ENCODE measurements at places on chromosomes 7 and 10.
A peak's percentile ranks its signal among the peaks of the same experiment; 100 is the strongest.

GRCh38 chr7:8015100-8015745, 46.6 kb downstream of the GLCCI1 start:
- no peak for DNase-seq

DNA sequence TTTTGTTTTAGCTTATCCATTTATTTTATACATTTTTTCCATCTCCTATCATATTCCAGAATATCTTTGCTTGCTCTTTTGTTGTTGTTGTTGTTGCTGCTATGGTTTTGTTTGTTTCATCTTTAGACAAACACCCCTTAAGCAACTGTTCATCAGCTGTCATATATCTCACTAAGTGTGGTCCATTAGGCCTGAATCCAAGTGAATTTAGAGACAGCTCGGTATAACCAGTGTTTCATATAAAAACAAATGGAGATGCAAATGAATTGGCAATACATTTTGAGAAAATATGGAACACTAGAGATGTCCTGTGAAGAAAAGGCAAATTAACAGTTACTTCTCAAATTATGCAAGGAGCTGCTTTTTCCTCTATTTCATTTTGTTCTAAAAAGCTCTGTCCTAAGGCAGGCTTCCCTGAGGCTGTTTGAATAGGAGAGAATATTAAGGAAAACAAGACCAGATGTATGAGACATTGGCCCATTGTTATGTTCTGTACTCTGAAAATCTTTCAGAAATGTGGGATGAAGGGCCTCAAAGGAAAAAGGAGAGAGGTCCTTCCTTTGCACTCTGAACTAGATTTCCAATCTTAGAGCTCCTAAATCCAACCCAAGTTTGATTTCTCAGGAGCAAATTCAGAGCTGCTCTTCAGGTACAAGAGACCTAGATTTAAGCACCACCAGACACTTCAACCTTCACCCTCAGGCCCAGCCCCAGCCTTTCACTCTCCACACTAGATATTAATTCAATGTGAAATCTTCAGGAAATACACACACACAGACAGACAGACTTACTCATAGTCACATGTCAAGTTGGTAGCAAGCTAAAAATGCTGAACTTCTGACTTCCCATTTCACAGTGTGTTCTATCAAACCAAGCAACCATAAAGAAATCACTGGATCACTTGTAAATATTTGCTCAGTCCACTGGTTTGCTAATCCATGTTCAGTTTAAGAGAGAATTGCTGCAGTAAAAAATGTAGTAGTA, 5.4 kb downstream of the TFEC start:
- DNase-seq: peak; percentile 53

GRCh38 chr10:97718659-97719142, 5.2 kb downstream of the MARVELD1 start:
- no peak for DNase-seq

DNA sequence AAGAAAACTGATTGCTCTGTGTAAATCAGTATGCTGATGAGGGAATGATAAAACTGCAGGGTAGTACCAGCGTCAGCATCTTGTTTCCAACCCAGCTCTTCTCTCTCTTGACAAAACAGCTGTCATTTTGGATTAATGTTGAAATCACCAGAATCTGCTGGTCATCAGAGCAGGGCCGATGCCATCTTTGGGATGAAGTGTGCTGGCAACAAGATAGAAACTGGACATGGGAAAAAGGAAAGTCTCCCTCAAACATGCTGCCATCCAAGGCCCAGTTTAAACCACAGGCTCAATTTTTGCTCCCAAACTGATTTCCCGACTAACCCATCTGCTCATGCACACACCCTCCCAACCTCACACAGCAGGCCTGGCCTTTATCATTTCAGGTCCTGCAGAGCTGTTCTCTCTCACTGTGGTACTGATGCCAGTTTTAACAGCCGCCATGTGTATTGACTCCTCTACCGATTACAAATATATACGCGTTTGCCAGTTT, 285.2 kb downstream of the AUTS2 start:
- DNase-seq: no peak

DNA sequence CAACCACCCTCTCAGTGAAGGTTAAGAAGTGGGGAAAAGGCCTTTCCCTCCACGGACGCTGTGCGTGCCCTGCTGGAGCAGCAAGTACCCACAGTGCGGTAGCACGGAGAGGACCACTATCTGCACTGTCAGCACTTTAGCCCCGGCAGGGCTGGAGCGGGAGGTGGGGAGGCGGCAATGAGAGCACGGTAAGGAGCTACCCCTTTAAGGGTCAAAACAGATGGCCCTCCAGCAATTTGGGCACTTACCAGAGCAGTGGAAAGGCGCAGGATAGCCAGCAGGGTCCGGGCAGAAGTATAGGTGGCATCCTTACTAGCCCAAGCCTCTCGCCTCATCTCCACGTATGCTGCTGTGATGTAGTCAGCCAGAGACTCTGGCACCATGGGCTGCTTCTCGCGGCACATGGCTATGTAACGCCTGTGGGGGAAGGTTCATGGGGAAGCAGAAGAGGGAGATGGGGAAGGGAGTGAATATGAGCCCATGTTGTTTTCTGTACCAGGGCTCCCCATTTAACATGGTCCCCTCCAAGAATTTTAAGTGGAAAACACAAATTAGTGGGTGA, 5.2 kb downstream of the COPS6 start:
- no peak for DNase-seq

- DNase-seq: no peak
Observed at GRCh38 chr10:92064506-92064905, 140.9 kb downstream of the BTAF1 start.

GRCh38 chr10:123618224-123618623, 47.9 kb upstream of the GPR26 start:
- DNase-seq: no peak

GRCh38 chr10:80158598-80159127, 26.1 kb downstream of the PLAC9 start:
- peak; percentile 95 for DNase-seq

- DNase-seq: no peak
Observed at GRCh38 chr7:151524331-151524730, 4.6 kb upstream of the RHEB start.

DNA sequence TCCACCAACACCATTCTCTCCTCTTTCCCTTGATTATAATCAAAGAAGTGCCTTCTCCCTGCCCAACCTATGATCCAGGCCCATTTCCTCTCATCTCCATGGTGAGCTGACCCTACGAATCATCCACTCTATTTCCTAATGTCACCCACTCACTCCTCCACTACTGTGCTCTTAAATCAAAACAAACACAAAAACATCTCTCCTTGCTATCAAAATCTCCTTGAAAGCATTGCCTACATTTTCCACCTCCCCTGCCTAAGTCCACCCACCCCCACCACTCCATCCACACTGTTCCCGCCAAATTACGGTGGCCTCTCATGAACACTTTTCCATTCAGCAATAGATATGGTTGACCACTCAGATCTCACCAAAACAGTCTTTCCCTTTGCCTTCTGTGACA, 5.3 kb downstream of the DYDC1 start:
- no peak for DNase-seq

GRCh38 chr10:103598654-103599115, 105.2 kb downstream of the NEURL1 start:
- peak; percentile 55 for DNase-seq

DNA sequence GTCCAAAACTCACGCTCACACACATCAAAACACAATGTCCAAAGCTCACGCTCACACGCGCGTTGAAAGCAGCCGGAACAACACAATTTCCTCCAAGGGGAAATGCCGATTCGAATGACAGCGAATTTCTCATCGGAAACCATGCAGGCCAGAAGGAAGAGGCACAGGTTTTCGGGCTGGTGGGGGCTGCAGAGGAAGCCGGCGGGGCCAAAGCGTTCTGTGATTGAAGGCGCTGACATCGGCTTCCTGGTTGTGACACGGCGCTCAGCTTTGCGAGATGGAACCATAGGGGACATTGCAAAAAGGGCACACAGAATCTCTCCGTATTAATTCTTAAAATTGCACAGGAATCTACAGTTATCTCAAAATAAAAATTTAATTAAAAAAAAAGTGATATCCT, 61.3 kb downstream of the FOXL3 start:
- DNase-seq: peak; percentile 28

- no peak for DNase-seq
Observed at GRCh38 chr7:152312316-152312715, 123.5 kb downstream of the KMT2C start.

- DNase-seq: no peak
Observed at GRCh38 chr10:133185916-133186315, 25.9 kb downstream of the KNDC1 start.

- no peak for DNase-seq
Observed at GRCh38 chr10:121113385-121113696, 262.2 kb downstream of the WDR11 start.

DNA sequence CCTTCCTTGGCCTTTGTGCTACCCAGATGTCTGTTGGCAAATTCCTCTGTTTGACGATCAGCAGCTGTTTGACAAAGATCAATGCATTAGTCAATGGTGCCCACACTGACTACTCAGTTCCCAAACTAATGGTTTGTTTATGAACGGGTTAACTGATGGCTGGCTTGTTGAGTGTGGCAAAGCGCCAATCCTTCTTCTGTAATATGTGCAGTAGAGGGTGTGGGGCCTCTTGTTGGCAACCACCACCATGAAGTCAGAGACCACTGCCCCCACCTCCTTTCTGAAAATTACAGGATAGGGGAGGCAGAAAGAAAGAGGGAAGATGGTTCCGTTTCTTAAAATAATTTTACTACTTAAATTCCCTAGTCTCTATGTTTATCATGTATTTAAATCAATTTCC, 2.6 kb upstream of the PLCE1 start:
- no peak for DNase-seq

GRCh38 chr10:191703-192518, 56.7 kb downstream of the ZMYND11 start:
- DNase-seq: no peak

DNA sequence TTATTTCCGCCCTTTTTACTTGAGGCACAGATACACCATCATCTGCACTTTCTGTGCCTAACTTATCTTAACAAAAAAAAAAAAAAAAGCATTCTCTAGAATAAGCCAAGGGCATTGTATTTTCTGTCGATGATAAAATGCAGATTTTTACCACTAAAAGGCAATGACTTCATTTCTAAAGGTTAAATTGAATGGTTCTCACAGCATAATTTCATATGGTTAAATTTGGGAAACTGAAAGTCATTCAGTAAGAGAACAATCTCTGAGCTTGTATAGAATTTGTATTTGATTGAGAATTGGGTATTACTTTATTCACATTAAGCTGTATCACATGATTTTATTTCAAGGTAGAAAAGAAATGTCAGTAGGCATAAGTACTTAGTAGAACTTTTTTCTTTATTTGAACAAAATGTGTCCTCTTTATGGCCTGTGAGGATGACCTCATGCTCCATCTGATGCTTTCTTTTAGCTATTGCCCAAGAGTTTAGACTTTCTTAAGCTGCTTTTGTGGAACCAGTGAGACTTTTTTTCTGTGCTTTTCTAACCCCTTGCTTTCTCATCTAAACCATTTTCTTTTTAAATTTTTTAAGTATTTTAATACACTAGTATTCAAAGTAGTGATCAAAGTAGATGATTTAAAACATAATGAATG, 110.3 kb downstream of the LRRC4 start:
- DNase-seq: no peak

GRCh38 chr10:119658274-119658673, 7.1 kb downstream of the BAG3 start:
- no peak for DNase-seq

GRCh38 chr10:46268076-46268881, 18.5 kb upstream of the ANTXRL start:
- DNase-seq: no peak

DNA sequence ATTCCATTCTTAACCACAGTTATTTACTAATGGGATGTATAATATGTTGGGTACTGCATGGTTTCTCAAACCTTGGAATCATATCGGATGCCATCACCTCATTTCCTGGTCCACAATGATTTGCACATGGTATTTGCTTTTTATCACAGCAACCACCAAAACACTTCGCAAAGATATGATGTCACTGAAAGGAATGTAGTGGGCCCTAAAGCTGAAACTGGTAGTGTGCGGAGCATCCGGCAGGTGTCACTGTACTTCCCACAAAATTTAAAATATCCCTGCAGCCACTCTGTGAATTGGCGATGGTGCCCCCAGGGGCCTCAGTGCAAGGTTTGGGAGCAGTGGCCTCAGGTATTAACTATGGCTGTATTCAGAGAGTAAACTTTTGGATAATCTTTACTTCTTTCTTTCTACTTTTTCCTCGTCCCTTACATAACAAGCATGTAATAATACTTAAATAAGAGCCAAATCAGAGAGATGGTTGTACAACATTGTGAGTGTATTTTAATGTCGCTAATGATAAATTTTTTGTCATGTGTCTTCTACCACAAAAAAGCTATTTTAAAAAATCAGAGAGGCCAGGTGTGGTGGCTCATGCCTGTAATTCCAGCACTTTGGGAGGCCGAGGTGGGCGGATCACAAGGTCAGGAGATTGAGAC, 66.2 kb downstream of the FAM241B start:
- peak; percentile 85 for DNase-seq

GRCh38 chr10:53839440-53840039, 961.5 kb downstream of the PCDH15 start:
- DNase-seq: peak; percentile 35

DNA sequence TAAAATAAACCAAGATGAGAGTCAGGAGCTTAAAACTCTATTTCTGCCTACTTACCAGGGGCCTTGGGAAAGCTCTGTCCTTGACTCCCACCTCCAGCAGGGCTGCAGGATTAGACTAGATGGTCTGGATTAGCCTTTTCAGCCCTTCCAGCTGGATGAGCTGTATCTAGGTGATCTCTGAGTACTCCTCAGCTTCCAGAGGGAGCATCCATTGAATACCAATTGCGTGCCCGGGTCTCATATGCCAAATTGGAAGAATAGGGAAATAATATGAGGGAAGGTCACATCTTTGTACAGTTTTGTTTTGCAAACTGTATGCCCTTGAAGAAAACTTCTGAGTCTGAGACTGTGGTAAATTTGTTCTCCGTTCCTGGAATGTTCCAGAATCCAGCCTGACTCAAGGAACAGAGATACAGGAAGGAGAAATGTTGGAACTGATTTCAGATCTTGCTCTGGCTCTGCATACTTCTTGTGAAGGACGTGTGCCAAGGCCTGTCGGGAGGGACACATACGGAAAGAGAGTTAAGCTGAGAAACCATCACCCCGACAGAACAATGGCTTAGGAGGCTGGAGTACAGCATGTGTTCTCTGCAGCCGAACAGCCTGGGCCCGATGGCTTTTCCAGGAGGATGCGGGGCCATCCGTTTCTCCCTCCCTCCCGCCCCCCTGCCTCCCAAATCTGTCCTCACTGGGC, 44.9 kb downstream of the MINDY4 start:
- no peak for DNase-seq

- DNase-seq: no peak
Observed at GRCh38 chr7:45525057-45525456, 49.1 kb upstream of the ADCY1 start.
